HT-29 (cell line): ENCODE measurements at places on chromosomes 11 and 22. TPM values are rescaled to one million over a fixed set of nuclear protein-coding genes. Genes with fewer than 3 reads are reported as not detected.
A peak's percentile ranks its signal among the peaks of the same experiment; 100 is the strongest.

The OR52B4 gene
- not detected in 2 replicates for total RNA-seq

The MYO7A gene
- total RNA-seq: 1.9 and 2.3 TPM in 2 replicates

The MRGPRF gene
- total RNA-seq: 0.05 TPM in 2 replicates

The HMGXB4 gene
- 7.0 and 8.1 TPM in 2 replicates for total RNA-seq

The CDC42BPG gene
- total RNA-seq: 22.7 and 24.7 TPM in 2 replicates

The OVOL1 gene
- 42.2 and 42.8 TPM in 2 replicates for total RNA-seq

The WNT7B gene
- 17.4 and 31.4 TPM in 2 replicates for total RNA-seq

The LYVE1 gene
- total RNA-seq: not detected in 2 replicates

The HTR3B gene
- not detected in 2 replicates for total RNA-seq

The MRGPRX3 gene
- total RNA-seq: not detected in 2 replicates

The SYTL2 gene
- 16.6 and 18.7 TPM in 2 replicates for total RNA-seq

The OR5AS1 gene
- not detected in 2 replicates for total RNA-seq

DNA sequence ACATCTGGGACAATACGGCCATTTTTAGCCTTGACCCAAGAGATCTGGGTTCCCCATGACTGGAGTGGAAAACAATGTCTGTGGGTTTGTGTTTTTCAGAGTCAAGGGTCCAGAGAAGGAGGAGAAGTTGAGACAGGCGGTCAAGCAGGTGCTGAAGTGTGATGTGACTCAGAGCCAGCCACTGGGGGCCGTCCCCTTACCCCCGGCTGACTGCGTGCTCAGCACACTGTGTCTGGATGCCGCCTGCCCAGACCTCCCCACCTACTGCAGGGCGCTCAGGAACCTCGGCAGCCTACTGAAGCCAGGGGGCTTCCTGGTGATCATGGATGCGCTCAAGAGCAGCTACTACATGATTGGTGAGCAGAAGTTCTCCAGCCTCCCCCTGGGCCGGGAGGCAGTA is 15.7 kb downstream of the NNMT start:
- no peak for DNase-seq

DNA sequence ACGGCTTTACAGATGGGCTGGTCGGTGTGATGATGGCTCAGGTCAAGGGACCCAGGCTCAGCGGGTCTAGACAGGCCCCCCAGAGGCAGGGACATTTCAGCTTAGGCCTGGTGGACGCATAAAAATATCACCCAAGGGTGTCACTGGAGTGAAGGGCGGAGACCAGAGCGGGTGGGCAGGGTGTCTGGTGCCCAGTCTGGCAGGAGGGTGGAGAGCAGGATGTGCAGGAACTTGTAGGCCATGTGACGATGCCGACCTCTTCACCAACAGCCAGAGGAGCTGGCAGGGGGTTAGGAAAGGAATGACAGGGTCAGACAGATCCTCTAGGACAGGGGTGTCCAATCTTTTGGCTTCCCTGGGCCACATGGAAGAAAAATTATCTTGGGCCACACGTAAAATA is 4.5 kb downstream of the MAPK8IP1 start:
- DNase-seq: no peak

GRCh38 chr22:46040471-46041465 is 63.8 kb upstream of the WNT7B start:
- DNase-seq: no peak

GRCh38 chr11:68439355-68440065 is 21.0 kb upstream of the PPP6R3 start:
- DNase-seq: no peak

DNA sequence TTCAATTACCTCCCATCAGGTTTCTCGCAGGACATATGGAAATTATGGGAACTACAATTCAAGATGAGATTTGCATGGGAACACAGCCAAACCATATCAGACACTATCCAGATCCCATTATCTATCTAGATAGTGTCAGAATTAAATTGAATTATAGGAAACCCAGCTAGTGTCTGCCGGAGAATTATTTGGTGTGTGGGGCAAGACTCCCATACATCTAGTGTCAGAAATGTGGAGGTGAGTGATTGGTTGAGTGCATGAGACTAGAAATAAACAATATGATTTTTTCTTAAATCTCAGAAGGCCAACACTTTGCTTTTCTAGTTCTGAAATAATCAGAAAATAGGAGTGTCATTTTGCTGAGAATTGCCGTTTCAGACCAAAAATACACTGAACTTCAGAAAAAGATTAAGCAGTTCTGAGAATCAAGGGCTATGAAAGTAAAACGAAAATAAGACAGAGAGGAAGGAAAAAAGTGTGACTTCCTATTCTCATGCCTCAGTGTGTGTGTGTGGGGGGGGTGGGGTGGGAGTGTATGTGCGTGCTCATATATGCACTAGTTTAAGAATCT is 21.3 kb downstream of the CASP12 start:
- DNase-seq: no peak

GRCh38 chr22:37498289-37498909 is 12.2 kb upstream of the MFNG start:
- DNase-seq: peak; percentile 61

- peak; percentile 74 for DNase-seq
These were observed 36.9 kb downstream of the IGF2 start for GRCh38 chr11:2102132-2102882.

GRCh38 chr22:50057278-50058060 is 629 bp downstream of the TTLL8 start:
- no peak for DNase-seq

DNA sequence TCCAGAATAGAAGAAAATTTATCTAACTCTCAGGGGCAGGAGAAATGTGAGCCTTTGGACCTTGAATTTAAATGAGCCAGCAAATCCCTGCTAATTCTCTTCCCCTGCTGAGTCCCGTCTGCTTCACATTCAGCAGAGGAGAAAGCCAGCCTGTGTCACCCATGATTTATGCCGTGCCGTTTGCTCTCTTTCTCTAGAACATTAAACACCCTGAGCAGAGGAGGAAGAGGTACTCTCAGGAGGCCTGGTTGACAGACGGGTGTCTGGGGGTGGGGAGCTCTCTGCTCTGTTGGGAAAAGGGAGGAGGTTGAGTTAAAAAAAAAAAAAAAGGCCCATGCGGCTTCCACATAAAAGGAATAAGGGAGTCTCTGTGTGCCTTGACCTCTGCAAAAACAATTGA is 11.3 kb upstream of the MTMR3 start:
- DNase-seq: no peak

- DNase-seq: no peak
These were observed 320.5 kb upstream of the ANO3 start for GRCh38 chr11:26011474-26011873.

DNA sequence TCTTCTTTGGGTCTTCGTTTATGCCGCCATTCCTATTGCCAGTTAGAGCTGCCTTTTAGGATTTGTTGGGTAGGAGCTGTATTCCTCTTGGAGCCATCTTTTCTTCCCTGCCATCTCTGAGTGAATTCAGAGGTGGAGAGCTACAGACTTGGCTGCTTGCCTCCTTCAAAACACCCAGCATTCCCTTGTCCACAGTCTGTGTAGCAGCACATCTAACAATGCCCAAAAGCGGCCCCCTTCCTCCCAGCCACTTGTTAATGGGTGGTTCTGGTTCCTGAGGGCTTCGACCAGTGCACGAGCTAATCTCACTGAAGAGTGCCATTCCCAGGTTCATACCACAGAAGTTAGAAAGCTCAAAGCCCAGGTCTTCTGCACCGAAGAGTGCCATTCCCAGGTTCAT is 37.7 kb downstream of the MARK2 start:
- DNase-seq: no peak

DNA sequence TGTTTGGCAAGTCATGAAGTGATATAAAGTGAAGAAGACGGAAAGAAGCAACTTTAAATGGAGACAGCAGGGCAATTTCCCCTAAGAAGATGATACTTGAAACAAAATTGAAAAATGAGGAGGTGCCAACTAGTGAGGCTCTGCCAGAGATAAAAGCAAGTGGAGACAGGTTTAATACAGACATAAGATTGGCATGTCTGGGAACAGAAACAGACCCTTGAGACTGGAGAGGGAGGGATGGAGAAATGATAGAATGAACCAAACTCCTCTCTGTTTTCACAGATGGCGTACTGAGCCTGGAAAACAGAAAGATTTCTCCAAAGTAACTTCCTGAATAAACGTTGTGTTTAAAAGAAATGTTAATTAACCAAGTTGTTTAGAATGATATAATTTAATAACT is 354.5 kb upstream of the ANO5 start:
- no peak for DNase-seq

DNA sequence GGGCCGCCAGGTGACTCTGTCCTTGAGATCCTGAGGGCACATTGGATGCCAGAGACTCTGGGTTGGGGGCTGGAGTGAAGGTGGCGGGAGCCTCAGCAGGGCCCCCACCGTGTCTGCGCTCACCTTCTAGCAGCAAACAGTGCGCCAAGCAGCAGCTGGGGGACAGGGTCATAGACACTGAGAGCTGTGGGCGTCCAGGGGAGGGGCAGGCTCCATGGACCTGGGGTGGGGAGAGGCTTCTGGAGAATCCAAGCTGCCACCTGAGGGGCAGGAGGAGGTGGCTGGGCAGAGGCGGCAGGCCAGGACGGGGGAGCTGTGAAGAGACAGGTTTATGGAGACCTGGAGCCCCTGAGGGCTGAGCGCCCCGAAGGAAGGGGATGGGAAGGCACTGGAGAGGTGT is 8.0 kb downstream of the PHRF1 start:
- no peak for DNase-seq

GRCh38 chr11:73275381-73275750 is 3.2 kb downstream of the P2RY6 start:
- DNase-seq: no peak

DNA sequence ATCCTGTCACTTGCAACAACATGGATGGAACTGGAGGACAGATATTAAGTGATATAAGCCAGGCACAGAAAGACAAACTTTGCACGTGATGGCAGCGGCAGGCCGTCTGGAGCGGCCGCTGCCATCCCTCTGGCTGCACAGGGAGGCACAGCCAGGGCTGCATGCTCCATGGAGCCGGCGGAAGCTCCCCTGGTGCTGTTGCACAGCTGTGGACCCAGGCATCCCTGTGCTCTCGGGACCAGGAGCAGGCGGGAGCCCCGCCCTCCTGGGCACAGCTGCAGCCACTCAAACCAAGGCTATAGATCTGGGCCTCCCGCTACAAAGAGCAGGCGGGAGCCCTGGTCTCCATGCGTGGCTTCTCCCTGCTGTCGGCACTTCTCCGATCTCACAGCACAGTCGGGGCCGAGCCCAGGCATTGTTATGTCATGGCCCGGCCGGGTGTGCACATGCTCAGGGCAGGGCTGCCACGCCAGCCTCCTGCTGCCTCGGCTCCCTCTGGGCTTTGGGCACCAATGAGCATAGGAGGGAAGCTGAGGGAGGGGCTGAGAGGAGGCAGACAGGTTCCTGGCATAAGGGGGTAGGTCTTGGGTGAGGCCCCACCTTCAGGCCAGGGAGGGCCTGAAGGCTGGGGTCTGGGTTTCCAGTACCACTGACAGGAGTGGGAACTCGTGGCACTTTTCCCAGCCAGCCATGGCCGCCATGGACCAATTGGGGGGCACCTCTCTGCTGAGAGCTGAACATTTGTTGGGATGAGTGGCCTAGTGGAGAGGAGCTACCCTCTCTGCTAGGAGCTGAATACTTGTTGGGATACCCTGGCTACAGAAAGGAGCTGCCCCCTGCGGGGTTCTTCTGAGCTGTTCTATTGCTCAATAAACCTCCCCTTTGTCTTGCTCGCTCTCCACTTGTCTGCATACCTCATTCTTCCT is 16.7 kb downstream of the RRP8 start:
- no peak for DNase-seq

- DNase-seq: no peak
These were observed 54.2 kb downstream of the EP300 start for GRCh38 chr22:41146573-41146972.

- DNase-seq: no peak
These were observed 459.0 kb downstream of the SOX6 start for GRCh38 chr11:15897211-15897960.
